ENCODE measurements at places on chromosomes 12 and 14.

GRCh38 chr12:32585680-32586079 lies 93.4 kb upstream of the DNM1L start:
- DNase-seq: no peak

GRCh38 chr12:79665212-79665887 lies 25.4 kb downstream of the PAWR start:
- no peak for DNase-seq

- no peak for DNase-seq
These were observed 74.8 kb downstream of the KIF21A start for GRCh38 chr12:39368096-39368495.

DNA sequence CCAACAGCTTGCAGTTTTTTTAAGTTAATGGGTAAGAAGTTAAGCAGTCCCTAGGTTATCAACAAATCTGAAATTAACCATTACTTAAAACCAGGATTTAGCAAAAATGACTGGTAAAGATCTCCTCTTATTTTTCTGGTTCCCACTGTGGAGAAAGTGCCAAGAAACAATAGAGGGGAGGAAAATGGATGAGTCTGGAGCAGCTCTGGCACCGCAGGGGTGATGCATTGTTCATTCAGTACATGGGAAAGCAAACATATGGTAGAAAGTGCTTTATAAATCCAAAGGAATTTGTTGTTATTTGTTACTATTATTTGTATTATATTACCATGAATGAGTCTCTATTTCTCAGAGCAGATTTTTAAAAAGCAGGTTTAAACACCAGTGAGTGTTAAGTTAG lies 92.2 kb downstream of the DYRK2 start:
- DNase-seq: no peak

DNA sequence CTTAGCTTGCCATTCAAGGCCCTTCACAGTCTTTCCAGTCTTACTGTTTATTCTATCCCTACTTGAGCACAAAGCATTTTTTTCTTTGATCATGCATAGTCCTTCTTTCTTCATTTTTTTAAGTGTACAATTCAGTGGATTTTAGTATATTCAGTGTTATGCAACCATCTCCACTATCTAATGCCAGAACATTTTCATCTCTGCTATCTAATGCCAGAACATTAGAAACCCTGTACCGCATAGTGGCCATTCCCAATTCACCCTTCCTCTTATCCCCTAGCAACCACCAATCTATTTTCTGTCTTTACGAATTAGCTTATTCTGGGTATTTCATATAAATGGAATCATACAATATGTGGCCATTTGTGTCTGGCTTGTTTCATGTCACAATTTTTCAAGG lies 13.4 kb downstream of the LPCAT3 start:
- DNase-seq: no peak

DNA sequence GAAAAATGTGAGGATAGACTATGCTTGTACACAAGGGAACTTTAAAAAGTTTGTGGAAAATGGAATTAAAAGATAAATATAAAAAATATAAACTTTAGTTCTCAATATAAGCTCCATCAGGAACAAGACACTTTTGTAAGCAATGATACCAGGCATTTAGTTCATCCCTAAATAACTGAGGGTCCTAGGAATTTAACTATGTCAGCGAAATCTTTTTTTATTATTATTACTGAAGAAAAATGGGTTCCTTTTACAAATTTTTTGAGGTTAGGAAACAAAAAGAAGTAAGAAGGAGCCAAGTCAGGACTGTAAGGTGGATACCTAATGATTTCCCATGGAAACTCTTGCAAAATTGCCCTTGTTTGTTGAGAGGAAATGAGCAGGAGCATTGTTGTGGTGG lies 102.8 kb downstream of the TRMT5 start:
- DNase-seq: no peak

GRCh38 chr12:89538897-89539296 lies 13.1 kb upstream of the POC1B start:
- no peak for DNase-seq

DNA sequence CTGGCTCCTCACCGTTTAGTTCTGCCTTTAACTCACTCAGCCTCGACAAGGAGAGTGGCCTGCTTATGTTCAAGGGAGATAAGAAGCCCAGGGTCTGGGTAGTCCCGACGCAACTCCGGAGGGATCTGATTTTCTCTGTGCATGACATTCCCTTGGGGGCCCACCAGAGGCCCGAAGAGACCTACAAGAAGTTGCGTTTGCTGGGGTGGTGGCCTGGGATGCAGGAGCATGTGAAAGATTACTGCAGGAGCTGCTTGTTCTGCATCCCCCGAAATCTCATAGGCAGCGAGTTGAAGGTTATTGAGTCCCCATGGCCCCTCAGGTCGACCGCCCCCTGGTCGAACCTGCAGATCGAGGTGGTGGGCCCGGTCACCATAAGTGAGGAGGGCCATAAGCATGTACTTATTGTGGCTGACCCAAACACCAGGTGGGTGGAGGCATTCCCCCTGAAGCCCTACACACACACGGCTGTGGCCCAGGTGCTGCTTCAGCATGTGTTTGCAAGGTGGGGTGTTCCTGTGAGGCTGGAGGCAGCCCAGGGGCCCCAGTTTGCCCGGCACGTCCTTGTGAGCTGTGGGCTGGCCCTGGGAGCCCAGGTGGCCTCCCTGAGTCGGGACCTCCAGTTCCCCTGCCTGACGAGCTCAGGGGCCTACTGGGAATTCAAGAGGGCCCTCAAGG lies 13.1 kb downstream of the CBLN3 start:
- DNase-seq: no peak

DNA sequence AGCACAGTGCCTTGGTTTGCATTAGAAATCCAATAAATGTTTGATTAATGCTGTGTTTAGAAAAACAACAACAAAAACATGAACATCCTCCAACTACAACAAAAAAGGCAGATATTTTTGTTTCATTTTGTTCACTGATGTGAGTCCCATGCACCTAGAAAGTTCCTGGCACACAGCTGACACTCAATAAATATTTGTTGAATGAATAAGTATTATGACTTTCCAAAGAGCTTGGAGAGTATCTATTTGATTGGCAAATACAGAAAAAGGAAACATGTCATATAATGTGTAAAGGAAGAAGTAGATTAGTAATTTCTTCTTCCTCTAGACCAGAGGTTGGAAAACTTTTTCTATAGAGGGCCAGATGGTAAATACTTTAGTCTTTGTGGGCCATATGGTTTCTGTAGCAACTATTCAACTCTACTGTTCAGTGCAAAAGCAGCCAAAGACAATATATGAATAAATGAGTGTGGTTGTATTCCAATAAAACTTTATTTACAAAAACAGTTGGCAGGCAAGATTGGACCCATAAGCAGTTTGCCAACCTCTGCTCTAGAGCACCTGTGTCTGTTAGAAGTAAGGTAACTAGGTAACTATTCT lies 312.3 kb upstream of the DIO2 start:
- no peak for DNase-seq

- no peak for DNase-seq
These were observed 19.4 kb downstream of the OTOGL start for GRCh38 chr12:80118565-80119324.

- no peak for DNase-seq
These were observed 130.3 kb downstream of the TMEM30B start for GRCh38 chr14:61150851-61151250.

DNA sequence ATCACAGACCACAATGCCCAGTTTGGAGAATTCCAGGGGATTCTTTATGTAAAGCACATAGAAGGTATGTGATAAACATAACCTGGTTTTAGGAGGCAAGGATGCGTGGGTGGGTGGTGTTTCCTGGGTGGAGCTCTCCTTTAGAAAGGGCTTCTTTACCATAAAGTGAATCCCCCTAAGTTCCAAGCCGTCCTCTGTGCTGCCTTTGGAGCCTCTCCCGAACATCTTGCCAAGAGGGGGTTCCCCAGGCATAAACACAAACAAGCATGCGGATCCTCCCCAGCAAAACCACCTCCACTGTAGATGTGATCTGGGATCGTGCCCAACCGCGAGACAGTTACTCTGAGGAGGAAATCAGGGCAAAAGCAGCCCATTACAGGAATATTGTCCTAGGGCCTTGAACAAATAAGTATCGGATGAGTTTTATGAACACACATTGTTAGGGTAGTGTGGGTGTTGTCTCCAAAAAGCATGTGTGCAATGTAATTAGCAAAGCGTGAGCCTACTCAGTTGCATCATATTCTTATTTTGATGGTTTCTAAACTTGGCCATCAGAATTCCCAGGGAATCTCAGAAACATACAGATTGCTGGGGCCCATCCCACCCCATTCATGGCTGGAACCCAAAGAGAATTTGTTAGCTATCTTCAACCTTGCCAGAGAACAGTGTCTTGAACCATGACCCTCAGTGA lies 48.8 kb upstream of the CORO1C start:
- DNase-seq: no peak

DNA sequence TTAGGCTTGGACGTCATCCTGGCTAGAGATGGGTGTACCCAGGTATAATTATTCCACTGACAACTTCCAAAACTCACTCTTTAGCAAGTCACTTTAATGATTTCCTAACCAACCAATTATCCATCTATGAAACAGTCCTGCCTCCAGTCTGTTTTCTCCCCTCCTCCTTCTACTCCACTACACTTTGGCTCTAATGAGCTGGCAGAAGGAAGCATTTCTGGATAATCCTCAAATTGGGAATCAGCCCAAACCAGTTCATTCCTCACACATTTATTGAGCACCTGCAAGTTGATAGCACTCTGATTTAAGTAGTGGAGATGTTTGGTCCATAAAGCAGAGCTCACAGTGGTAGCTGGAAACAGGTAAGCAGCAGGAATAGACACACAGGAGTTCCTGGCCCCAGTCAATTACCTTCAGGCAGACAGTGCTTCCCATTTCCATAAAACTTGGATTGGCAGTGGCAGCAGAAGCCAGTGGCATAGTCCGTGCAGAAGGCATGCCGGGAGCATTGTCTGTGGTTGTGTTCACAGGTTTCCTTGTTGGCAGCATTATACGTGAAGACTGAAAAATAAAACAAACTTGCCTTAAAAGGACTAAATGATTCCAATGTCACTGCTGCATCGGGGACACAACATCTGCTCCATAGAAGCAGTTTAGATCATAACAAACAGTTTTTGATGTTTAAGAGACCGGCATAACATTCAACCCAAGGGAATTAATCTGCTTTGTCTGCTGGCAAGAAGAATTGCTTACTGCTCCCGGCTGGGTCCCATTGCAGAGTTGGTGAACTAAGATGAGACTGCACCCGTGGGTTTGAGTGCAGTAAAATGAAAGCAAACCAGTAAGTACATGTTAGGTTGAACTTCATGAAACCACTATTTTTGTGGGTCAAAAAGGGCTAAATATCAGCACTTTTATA lies 26.2 kb downstream of the NID2 start:
- DNase-seq: no peak

- DNase-seq: no peak
These were observed 927.6 kb downstream of the GALC start for GRCh38 chr14:87065366-87065765.

DNA sequence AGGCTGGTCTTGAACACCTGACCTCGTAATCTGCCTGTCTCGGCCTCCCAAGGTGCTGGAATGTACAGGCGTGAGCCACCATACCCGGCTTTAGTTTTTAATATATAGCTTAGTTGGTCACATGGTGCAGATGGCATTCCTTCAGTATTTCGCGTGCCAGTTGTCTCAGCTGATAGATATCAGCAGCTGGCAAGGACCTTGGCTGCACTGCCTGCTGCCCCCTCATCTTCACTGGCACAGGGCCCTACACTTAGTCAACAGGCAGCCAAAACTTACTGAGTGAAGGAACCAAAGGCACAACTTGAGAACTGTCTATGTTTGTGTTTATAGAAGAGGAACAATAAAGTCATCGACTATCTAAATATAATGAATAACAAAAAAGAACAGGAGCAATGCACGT lies 31.0 kb downstream of the EID3 start:
- DNase-seq: no peak

- DNase-seq: no peak
These were observed 11.3 kb upstream of the FOXG1 start for GRCh38 chr14:28755198-28755815.

- DNase-seq: no peak
These were observed 425.3 kb downstream of the ZFP36L1 start for GRCh38 chr14:68367536-68367935.

GRCh38 chr12:10563002-10563401 lies 50.4 kb downstream of the MAGOHB start:
- DNase-seq: no peak

DNA sequence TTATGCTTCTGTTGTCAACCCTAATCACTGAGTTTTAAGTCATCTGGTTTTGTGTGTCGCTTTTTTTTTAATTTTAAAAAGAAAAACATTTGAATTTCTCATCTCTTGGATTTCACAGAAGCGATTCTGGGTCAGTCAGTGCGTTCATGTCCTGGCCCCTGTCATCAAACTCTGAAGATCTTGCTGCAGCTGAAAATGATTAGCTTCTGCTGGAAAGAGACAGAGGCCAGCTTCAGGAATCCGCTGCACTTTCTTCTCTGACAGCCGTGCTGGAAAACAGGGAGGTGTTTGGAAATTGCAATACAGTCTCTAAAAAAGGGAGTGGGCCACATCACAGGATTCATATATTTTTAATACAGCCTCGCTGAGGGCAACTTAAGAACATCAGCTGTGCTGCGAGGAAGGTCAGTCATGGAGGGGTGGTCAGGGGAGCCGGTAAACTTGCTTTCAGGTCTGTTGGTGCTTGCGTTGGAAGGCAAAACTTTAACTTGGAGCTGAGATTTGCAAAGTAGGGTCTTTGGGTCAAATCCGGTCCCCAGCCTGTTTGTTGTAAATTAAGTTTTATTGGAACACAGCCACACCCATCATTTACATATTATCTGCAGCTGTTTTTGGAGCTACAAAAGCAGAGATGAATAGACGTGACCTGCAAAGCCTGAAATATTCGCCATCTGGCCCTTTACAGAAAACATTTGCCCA lies 190.8 kb downstream of the AACS start:
- DNase-seq: no peak

DNA sequence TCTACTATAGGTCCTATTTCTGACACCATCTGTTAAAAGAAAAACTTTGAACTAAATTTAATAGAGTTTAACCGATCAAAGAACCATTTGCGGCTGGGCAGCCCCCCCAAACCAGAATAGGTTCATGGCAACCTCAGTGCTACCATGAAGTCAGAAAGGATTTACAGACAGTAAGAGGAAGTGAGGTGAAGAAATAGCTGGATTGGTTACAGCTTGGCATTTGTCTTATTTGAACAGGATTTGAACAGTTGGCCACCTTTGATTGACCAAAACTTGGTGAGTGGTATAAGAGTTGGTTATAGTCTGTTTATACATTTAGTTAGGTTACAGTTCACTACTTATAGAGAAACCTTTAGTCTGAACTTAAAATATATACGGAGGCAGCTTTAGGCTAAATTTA lies 88.9 kb downstream of the TXNDC16 start:
- DNase-seq: no peak

- DNase-seq: no peak
These were observed 96.9 kb upstream of the TMPO start for GRCh38 chr12:98418357-98419075.

- no peak for DNase-seq
These were observed 116.0 kb downstream of the METTL25 start for GRCh38 chr12:82474181-82474797.

GRCh38 chr12:113271853-113272561 lies 50.7 kb downstream of the TPCN1 start:
- no peak for DNase-seq

GRCh38 chr14:96055753-96056508 lies 16.8 kb downstream of the C14orf132 start:
- no peak for DNase-seq

Measured in activated CD8-positive, alpha-beta memory T cell treated with anti-CD3 and anti-CD28 coated beads for 48 hours (primary cell).